ENCODE measurements at places on chromosomes 1 and 21.

- DNase-seq: no peak
These were observed 110.0 kb downstream of the ADSS2 start for GRCh38 chr1:244341455-244342450.

GRCh38 chr1:56333461-56333860, 245.9 kb downstream of the PLPP3 start:
- DNase-seq: no peak

- DNase-seq: no peak
These were observed 20.9 kb downstream of the UQCRHL start for GRCh38 chr1:15786581-15786980.

DNA sequence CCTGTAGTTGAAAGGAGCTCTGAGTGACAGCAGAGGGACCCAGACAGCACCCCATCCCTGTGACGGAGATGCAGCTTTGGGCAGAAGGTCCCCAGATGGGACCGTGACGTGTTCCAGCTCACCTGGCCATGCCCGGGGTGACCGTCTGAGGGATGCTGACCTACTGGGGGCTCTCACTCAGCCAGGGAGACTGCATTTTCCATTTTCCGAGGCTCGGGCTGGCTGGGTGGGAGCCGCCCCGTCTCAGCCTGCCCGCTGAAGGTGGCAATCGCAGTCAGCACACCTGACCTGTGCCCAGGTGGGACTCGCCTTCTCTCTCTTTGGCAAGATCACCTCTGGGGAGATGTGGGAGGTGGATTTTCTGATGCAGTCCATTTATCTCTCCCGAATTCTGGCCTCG, 127.2 kb downstream of the AJAP1 start:
- no peak for DNase-seq

DNA sequence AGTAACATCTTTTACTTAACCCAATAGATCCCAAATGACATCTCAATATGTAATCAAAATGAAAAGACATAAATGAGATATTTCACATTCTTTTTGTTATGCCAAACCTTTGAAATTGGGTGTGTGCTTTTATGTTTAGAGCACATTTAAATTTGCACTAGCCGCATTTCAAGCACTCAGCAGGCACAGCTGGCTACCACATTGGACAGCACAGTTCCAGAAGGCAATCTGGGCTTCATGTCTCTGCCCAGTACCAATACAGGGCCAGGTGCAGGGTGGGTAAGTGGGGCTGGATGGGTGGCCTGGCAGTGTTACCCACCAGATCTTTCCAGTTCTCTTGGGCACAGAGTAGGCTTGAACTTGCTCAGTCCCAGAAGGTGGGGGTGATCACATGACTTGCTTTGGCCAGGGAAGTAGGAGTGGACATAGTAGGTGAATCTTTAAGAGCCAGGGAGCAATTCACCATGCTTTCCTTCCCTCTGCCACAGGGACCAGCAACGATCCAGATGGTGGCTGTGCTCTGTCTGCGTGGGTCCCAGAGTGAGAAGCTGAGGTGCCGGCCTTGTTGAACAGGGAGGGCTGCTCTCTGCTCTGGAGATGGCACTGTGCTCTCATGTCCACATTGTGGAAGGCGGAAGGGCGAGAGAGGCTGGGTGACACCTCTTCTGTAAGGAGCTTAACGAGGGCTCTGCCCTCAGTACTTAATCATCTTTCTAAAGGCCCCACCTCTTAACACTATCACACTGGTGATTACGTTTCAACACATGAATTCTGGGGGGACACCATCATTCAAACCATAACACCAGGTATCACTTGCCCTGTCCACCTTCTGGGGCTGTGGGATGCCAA, 261.4 kb downstream of the GRIK3 start:
- DNase-seq: no peak
